Type B pancreatic cell (in vitro differentiated cells): ENCODE measurements at places on chromosomes 12 and 14.

- no peak for DNase-seq
These were observed 304.4 kb upstream of the RTL1 start for GRCh38 chr14:101207897-101208296.

DNA sequence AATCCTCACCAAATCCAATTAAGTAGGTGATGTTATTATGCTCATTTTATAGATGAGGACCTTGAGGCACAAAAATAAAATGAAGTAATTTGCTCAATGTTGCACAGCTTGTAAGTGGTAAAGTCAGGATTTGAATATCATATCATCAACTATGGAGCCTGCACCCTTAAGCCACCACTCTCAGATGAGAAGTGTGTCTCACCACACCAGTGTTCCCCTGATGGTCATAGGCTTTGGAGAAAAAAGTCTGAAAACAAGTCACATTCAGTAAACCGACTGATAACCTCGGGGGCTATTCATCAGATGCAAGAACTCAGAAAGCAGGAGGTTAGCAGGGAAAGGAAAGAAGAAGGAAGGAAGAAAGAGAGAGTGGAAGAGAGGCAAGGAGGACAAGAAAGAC is 2.8 kb downstream of the TSHR start:
- no peak for DNase-seq

DNA sequence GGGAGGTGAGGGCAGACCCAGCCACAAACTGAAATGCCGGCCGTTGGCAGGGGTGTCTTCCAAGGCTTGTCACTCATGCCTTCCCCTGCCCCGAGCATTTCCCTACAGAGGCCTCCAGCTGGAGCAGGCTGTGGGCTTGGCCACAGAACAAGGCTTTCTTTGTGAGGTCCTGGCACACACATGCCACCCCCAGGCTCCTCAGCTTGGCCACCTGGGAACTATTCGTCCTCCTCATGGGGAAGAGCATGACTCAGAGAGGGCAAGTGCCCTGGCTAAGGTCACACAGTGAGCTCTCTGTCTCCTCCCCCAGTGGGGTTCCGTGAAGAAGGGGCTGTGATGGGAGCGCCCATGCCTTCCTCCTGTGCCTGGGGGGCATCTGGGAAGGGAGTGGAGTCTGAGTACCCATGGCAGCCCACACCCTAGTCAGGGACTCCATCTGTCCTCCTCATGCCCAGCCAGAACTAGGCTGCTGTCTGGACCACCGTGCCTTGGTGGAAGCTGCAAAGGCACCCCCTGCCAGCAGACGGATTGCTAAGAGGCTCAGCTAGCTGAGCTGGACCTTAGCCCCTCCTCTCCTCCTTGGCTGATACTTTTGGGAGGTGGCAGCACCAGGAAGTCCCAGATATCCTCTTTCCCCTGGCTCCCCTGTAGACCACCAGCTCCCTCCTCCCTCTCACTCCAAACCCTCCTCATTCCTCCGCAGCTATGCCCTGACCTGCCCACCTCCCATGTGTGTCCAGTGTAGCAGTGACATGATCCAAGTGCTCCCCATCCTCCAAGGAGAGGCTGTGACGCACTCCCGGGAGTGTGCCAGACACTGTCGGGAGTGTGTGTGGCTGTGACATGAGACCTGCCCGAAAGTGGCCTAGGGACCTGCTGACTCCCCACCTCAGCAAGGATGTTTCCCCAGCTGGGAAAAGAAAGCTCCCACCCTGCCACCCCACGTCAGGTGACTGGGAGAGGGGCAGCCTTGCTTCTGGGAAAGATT is 21.4 kb downstream of the ABCB9 start:
- DNase-seq = no peak

DNA sequence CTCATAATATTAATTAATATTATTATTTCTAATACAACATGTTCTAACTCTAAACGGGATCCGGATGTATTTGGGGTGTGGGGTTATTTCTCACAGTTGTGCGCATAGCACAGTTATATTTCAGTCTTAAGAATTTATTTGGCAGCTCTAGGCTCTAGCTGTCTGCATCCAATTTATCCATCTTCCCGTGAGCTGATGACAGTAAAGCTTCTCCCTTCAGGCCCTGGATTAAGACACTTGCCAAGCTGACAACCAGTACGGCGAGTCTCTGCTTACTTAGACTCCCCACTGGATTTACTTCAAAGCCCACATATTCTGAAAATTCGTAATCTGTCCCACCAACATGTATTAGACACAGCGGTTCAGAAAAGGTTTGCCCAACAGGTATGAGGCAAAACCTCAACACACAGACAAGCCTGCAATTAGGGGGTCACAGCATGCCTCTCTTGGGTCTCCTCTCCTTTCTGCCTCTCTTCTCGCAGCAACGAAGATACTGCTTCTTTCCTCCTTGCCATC is 232.9 kb upstream of the TMTC1 start:
- no peak for DNase-seq

DNA sequence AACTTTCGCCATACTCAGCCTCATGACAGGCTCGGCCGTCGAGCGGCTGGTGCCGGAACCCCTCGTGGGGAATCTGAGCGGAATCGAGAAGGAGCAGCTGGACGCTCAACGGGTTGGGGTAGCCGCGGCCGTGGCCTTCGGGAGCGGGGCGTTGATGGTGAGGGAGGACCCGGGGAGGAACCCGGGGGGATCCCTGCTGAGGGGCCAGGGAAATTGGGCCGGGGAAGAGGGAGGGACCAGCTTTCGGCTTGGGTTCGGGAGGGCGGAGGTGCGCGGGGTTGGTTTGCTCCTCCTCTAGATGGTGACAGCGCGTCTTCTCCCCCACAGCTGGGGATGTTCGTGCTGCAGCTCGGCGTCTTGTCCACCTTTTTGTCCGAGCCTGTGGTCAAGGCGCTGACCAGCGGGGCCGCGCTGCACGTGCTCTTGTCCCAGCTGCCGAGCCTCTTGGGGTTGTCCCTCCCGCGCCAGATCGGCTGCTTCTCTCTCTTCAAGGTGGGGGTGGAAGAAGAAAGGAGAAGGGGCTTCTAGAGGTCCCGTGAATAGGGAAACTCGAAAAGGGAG is 9.8 kb downstream of the ARHGEF25 start:
- DNase-seq = no peak

- no peak for DNase-seq
These were observed 37.5 kb downstream of the RAP1B start for GRCh38 chr12:68648179-68648578.

DNA sequence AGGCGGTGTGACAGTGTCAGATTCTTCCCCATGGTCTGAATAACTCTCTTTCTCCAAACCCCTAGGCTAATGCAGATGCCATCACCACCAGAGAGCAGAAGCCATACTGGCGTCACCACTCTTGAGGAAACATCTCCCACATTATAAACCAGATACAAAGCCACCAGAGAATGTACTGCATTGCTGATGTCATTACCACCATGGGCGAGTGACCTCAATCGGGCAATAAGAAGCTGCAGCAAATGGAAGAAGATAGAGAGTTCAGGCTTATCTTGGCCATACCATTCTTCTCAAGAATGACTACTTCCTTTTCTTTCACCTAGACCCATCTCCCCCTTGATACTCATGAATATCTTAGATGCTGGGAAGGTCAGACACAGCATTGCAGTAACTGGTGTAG is 1157.2 kb downstream of the TMEM121 start:
- no peak for DNase-seq

- DNase-seq = no peak
These were observed 102.7 kb upstream of the DACT1 start for GRCh38 chr14:58535044-58535443.

DNA sequence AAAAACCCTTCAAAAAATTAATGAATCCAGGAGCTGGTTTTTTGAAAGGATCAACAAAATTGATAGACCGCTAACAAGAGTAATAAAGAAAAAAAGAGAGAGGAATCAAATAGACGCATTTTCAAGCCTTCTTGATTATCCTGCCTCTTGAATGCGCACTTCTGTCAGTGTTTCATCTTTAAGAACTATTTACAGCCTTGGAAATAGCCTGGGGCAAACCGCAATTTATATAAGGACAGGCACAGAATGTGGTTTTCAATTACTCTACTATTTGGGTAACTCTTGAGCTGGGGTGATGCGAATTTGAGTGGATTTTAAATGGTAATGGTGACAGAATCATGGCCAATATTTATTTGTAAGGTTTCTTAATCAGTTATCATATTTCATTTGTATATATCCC is 179.1 kb upstream of the OTX2 start:
- no peak for DNase-seq

- DNase-seq = no peak
These were observed 42.0 kb upstream of the A2ML1 start for GRCh38 chr12:8780389-8780788.

- DNase-seq = no peak
These were observed 464.8 kb downstream of the RAD51B start for GRCh38 chr14:68284333-68284732.

GRCh38 chr14:62301911-62302310 is 539.7 kb downstream of the SNAPC1 start:
- no peak for DNase-seq

DNA sequence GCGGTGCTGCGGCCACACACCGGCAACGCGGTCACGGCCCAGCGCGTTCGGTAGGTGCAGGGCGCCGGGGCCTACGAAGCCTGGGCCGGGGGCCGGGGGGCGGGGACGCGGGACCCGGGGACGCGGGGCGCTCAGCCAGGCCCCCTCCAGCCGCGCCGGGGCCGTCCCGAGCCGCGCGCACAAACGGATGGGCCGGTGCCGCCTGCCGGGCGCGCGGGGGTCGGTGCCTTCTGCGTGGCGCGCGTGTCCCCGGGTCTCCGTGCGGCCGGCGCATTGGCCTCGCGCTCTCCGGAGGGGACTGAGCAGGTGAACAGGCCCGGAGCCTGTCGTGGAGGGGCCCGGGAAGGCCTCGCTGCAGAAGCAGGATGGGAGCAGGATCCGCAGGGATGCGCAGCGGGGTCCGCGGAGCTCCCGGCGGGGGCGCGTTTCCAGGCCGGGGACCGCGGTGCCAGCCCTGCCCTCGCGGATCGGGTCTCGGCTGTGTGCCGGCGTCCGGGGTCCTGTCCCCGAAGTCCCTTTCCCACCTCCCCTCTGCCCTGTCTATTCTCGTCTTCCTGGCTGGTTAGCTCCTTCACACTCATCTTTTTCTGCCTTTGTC is 421 bp downstream of the GLT1D1 start:
- DNase-seq = no peak

- no peak for DNase-seq
These were observed 46.5 kb upstream of the TSPAN11 start for GRCh38 chr12:30880061-30880460.

DNA sequence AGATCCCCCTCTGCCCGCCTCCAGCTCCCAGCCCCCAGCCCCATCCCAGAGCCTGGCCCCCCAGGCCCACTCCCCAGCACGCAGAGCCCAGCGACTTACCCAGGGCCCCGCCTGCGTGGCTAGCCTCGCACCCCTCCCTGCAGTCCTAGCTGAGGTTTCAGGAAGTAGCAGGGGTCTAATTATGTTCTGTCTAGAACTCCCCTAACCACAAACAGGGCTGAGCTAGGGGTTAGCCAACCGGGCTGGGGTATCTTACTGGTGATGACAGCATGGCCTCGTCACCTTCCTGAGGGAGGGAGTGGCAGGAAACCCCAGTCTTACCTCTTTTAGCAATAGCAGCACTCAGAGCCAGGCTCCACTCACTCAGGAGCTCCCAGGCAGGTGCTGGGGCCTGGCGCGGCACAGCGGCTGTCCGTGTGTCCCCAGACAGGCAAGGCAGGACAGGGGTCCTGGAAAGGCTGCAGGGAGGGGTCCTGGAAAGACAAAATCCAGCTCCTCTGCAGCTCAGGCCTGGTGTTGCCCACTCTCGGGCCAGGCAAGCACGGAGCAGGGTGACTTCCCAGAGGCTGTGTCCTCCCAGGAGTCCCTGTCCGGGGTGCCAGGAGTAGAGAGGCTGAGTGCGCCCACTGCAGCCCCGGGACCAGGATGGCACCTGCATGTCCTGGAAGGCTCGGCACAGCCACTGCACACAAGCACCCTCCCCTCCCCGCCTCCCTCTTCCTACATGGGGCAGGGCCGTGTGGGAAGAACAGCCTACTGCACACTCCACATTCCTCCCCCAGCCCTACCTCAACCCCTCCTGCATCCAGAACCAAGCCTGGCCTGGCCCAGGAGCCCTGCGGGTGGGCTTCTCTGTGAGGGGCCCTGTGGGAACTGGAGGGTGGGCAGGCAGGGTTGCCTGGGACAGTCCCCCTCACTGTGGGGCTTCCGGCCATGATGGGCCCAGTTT is at the start of gene GPR132:
Gene GPR132, minus strand, starts transcription at position 151 of the 949 bp plus-strand sequence. CDS start 10,010 bp downstream, outside the sequence.
- DNase-seq = no peak

- no peak for DNase-seq
These were observed 120.2 kb upstream of the DNM1L start for GRCh38 chr12:32558903-32559302.

DNA sequence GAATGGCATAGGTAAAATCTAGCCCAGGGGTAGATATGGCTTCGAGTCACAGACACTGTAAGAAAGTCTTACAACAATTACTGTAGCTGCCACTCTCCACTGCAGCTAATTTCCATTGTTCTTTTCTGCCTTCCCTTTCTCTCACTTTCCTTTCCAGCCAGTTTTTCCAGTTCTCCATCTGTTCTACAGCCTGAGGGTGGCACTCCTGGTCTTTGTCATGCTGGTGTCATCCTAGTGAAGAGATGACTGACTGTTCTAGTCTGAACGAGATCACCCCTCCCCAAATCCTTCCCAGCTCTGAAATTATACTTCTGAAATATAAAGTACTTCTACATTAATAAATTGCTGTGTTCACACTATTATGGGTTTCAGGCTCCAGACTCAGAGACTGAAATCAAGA is 74.2 kb upstream of the CSRP2 start:
- no peak for DNase-seq

GRCh38 chr12:59698600-59698999 is 102.8 kb downstream of the SLC16A7 start:
- no peak for DNase-seq

DNA sequence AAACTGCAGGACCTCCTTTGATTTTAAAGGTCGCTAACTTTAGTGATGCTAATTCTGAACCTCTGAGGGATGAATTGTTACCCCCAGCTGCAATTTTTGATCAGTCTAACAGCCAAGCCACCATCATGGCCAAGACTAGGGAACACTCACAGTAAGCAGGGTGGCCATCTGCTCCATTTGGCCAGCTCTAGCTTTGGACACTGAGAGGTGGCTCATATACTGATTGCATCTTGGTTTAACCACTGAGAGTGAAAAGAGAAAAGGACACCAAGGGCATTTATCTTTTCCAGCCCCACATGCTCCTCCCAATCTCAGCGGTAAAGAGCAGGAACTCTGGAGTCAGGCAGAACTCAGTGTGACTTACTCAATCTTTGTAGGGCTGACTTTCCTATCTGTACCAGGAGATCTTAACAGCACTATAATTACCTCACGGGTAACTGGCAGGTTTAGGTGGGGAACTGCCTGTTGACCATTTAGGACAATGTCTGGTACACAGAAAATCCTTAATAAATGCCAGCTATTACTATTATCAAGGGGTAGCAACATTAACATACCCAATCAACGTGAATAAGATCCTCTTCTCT is 6.2 kb downstream of the LPCAT3 start:
- no peak for DNase-seq

DNA sequence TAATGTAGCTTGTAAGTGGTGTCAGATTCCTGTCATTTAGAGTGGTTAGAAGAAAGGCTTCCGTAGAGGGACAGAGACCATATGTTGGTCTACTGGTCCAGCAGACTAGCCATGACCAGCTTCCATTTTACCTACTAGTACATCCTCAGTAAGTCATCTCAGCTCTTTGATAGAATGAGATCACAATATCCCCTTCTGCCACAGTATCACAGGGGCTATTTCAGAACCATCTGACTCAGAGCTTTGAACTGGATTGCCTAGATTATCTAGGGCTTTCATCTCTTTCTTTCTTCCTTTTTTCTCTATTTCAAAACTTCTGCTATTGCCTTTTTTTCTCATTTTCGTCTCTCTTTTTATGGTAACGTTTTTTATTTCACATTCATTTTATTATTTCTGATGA is 4.7 kb downstream of the ZDHHC17 start:
- DNase-seq = no peak

- DNase-seq = no peak
These were observed 85.8 kb downstream of the EXOC5 start for GRCh38 chr14:57182760-57183503.

GRCh38 chr14:32087173-32087861 is 10.2 kb downstream of the ARHGAP5 start:
- no peak for DNase-seq
